Activated CD8-positive, alpha-beta memory T cell treated with anti-CD3 and anti-CD28 coated beads for 4 hours (primary cell): ENCODE measurements at places on chromosomes 5 and 9.

DNA sequence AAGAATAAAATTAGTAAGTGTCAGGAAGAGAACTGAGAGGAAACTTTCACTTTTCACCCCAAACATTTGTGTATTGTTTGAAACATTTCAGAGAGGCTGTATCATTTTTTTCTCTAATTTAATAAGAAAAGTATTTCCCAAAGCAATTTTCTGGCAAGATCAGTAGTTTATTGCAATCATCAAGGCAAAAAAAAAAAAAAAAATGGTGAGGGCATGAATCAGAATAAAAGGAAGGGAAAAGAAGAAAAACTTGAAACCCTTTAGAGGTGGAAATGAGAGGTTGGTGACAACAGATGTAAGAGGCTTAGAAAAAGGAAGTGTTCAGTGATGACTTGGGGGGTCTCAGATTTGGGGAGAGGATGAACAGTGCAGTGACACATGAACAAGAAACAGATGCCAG is 13.3 kb downstream of the SHC3 start:
- DNase-seq: no peak

GRCh38 chr5:61704289-61704688 is 372.2 kb downstream of the ZSWIM6 start:
- DNase-seq: no peak

GRCh38 chr9:123070198-123070597 is 36.7 kb downstream of the GPR21 start:
- no peak for DNase-seq

- DNase-seq: no peak
These were observed 17.0 kb upstream of the ARHGAP26 start for GRCh38 chr5:142753116-142753631.

DNA sequence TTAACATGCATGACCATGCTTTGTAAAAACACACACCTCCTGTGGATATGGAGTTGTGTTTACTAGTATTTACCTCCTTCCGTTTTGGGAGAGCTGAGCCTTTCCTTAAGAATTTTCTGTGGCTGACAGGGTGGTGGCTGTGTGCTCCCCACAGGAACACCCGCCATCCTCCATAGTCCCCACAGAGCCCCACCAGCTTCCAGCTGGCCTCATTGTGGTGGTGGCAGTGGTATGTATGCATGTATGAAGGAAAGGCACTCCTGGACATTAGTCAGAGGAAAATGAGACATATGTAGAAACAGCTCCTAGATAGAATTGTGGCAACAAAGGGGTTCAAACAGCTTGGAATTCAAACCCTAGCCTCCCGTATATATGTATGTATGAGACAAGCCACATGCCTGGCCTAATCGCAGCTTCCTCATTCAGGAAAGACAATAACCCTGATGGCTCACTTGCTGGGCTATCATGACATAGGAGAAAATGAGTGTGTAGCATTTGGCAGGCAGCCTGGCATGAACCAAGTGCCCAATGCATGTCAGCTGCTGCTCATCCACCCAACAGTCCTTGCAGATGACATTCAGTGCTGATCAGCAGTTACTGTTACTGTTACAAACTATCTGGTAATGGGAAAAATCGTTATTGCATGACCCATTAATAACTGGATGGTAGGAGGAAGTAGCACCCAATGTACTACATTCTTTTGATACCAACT is 459.7 kb downstream of the EBF1 start:
- no peak for DNase-seq

DNA sequence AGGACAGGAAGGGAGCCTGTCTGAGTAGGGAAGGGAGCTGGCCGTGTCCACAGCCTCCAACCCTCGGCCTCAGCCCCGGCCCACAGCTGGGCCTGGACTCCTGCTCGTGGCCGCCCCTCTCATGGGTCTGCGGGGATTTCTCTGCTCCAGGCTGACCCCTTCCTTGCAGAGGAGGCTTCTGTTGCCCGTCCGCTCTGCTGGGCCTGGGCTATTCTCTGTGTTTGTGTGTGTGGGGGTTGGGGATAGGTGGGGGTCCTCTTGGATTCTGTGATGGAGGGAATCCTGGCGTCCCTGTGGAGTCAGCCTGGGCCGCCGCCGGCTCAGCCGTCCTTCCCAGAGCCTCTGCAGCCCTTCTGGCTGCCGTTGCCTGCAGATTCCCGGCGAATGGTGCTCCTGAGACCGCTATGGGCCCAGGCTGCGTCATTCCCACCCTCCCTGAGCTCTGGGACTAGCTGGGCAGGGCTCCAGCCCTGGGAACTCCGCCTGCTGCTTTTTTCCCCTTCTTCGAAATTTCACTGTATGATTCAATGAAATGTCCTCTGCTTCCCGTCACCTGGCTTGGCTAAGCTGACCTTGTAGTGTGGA is 64.2 kb downstream of the FGF18 start:
- DNase-seq: no peak

DNA sequence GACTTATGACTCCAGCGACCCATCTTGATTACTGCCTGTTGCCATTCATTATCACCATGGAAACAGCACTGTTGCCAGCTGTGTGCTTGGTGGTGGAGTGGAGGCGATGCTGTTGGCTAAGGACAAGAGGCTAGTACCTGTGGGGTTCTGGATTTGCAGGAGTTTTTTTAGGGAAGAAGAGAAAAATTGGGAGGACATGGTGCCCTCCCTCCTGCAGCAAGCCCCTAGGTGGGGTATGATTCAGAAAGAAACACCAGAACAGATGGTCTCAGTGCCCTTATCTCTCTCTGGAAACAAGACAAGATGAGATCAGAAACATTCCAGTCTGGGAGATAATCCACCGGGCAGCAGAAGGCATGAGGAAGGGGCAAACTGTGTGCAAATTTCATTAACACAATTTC is 87.8 kb upstream of the TLR4 start:
- no peak for DNase-seq

DNA sequence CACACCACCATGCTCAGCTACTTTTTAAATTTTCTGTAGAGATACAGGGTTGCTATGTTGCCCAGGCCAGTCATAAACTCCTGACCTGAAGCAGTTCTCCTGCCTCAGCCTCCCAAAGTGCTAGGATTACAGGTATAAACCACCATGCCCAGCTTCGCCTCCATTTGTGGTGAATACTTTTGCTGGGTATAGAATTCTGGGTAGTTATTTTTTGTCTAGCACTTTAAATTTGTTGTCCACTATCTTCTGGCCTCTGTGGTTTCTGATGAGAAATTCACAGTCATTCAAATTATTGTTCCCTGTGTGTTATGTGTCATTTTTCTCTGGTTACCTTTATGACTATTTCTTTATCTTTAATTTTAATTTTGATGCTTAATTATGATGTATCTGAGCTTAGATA is 57.7 kb upstream of the EXOC3 start:
- DNase-seq: no peak

- DNase-seq: no peak
These were observed 8.8 kb downstream of the ZSWIM6 start for GRCh38 chr5:61340775-61341361.

- no peak for DNase-seq
These were observed 68.9 kb upstream of the SELENOP start for GRCh38 chr5:42880496-42881150.

DNA sequence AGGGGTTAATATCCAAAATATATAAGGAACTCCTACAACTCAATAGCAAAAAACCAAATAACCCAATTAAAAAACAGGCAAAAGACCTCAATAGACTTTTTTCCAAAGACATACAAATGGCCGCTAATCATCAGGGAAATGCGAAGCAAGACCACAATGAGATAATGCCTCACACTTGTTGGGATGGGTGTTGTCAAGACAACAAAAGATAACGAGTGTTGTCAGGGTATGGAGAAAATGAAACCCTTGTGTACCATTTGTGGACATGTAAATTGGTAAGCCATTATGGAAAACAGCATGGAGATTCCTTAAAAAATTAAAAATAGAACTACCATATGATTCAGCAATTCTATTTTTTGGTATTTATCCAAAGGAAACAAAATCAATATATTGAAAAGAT is 620.2 kb downstream of the ACTL7B start:
- no peak for DNase-seq

DNA sequence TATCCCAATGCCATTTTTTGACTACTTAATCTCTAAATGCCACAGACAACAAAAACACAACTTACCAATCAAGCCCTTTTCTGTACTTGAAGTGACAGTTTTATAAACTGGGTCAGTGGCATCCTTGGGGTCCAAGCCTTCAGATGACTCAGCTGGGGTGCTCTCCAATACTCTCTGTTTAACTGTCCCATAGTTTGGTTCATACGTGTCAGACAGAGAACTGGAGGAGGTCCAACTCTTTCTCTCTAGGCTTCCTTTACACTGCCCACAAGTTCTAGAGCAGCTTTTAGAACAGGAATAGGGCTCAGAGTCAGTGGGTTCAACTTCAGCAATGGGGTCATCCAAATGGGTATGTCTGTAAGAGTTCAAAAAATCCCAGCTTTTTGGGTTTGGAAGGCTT is 166.9 kb downstream of the CDC42SE2 start:
- no peak for DNase-seq

DNA sequence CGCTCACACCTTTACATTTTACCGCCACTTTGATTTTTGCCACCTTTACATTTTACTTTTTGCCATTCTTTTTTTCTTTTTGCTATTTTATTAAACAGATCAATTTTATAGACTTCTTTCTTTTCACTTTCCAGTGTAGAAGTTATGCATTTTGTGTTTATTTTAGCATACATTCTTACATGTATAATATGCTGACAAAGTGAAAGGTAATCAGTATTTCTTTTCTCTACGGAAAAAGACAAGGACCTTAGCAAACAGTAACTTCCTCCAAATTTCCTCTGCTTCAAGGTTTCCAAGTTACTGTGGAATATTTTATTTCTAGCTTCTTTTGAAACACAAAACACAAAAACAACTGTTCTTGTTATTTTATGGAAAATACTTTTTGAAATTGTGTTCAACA is 97.0 kb downstream of the CEMIP2 start:
- DNase-seq: no peak

- DNase-seq: no peak
These were observed 58.8 kb downstream of the SNX30 start for GRCh38 chr9:112809351-112809848.

DNA sequence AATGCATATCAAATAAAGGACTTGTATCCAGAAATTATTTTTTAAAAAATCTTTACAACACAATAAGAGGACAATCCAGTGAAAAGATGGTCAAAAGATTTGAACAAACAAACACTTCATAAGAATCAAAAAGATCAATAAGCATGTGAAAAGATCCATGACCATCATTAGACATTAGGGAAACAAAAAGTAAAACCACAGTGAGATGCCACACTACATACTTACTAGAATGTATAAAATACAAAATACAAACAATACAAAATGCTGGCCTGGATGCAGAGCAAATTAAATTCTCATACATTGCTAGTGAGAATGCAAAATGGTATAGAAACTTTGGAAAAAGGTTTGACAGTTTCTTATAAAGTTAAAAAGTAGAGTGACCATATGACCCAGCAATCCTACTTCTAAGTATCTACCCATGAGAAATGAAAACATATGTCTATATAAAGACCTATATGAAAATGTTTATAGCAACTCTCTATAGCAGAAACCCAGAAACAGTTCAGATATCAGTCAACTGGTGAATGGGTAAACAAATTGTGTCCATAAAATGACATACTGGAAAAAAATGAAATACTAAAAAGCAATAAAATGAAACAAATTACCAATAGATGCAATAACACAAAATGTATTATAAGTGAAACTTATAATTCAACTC is 426.1 kb downstream of the RAB3C start:
- DNase-seq: no peak

GRCh38 chr5:126514558-126515141 is 80.4 kb downstream of the ALDH7A1 start:
- DNase-seq: no peak

DNA sequence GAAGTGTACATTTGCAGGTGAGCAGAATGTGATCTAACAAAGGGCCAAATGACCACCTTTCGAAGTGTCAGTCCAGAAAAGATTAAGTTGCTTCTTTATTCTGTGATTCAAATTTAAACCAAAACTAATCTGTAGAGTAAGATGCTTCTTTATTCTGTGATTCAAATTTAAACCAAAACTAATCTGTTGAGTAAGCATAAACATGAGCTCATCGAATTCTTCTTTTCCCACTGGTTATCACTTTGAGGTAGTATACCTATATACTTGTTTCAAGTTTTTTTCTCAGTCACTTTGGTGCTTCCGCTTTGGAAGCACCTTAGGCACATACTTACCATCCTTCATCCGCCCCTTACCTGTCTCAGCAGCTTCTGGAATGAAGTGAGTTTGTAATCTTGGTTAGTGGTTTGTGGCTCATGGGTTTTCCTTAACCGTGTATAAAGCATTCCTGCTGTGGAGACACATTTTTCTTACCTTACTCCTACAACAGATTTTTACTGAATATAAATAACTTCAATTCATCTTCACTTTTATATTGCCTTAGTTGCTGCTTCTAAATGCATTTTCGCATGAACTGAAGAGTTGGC is 40.7 kb upstream of the CTXN3 start:
- no peak for DNase-seq

GRCh38 chr9:29311221-29311620 is 1737.9 kb upstream of the C9orf72 start:
- DNase-seq: no peak

GRCh38 chr5:75335952-75336614 is 937 bp upstream of the HMGCR start:
- DNase-seq: no peak

GRCh38 chr5:136023958-136024541 is 4.7 kb upstream of the TGFBI start:
- no peak for DNase-seq

DNA sequence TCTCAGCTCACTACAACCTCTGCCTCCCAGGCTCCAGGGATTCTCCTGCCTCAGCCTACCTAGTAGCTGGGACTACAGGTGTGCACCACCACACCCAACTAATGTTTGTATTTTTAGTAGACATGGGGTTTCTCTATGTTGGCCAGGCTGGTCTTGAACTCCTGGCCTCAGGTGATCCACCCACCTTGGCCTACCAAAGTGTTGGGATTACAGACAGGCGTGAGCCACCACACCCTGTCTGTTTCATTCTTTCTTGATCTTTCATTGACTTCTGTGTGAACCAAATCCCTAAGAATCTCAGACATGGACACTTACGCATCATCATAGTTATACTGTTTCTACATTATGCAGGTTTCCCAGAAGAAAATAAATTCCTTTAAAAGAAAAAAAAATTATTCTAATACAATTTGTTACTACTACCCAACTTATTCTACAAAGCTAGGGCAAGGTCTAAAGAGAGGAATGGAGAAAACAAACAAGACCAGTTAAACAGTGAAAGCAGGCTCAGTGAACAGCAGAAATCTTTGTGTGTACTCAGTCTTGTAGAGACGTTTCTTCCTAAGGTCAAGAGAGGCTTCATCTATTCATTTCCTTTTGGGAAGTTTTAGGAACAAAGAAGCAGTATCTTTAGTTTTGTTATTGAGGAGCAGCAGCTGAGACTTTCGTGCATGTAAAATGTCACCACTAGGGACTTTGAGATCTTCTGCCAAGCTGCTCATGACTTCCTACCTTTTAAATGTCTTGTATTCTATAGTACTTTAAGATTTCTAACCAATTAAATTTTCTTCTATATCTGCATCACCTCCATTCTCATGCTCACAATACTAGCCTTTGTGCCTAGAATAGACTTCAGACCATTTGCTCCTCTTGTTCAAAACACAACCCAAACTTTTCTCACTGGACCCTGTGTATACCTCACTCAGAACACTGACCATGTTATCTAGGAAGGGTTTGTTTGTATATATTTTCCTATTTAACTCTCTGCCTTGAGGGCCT is 5.6 kb upstream of the HMGCR start:
- no peak for DNase-seq

- DNase-seq: no peak
These were observed 45.3 kb downstream of the C5orf22 start for GRCh38 chr5:31577438-31577837.
